ENCODE measurements at places on chromosomes 6 and 20. TPM values are rescaled to one million over a fixed set of nuclear protein-coding genes. Genes with fewer than 3 reads are reported as not detected.

GRCh38 chr6:25288518-25288917 is 9.3 kb downstream of the CARMIL1 start:
- DNase-seq = no peak

The PI3 gene
- not detected for total RNA-seq

DNA sequence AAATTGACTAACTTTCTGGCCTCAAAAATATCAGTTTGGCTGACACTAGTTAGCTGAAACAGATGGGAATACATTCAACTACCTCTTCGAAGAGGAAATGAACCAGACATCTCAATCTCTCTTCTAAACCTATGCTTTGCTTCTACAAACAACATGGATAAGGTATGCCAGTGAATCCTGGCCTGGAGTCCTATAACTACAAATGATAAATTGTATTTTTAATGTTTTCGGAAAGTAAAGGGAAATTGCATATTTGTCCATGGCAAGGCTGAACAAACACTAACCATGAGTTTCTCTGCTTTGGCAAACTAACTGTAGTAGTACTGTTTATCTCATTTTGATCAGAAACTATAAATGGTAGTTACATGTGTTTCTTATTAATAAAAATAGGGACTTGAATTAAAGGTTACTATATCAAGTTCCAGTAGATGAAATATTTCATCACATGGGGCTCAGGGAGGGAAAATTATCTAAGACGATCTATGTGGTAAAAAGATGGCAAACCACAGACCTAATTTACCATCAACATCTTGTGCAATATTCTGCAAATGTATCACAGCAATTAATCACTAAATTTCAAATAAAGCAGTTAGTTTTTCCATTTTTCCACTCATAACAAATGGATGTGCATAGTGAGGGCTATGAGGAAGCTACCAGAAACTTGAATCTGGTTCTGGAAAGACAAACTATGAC is 76.8 kb downstream of the COL12A1 start:
- no peak for DNase-seq

GRCh38 chr6:29762051-29762450 is 38.8 kb downstream of the HLA-F start:
- DNase-seq = no peak

DNA sequence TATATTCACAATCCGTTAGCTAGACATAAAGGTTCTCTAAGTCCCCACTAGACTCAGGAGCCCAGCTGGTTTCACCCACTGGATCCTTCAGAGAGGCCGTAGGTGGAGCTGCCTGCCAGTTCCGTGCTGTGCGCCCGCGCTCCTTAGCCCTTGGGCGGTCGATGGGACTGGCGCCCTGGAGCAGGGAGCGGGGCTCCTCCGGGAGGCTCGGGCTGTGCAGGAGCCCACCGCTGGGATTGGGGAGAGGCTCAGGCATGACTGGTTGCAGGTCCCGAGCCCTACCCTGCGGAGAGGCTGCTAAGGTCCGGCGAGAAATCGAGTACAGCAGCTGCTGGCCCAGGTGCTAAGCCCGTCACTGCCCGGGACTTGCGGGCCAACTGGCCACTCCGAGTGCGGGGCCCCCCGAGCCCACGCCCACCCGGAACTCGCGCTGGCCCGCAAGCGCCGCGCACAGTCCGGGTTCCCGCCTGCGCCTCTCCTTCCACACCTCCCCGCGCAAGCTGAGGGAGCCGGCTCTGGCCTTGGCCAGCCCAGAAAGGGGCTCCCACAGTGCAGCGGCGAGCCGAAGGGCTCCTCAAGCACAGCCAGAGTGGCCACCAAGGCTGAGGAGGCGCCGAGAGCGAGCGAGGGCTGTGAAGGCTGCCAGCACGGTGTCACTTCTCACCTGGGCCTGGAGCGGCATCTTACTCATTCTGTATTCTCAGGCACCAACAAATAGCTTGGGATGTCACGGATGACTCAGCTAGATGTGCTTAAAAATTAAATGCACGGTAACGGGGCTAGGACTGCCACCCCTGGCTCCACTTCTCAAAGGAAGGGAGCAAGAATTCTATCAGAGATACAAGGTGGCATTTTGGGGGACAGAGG is 44.1 kb downstream of the IRF4 start:
- no peak for DNase-seq

The PTCHD4 gene
- total RNA-seq = 6.5 TPM

The TCP11 gene
- 0.72 TPM for total RNA-seq

The SYNCRIP gene
- 59.8 TPM for total RNA-seq

All from osteoblast (primary cell).